ENCODE measurements at places on chromosomes 12 and 14.

GRCh38 chr12:29281371-29282005 is 99.5 kb downstream of the ERGIC2 start:
- no peak for DNase-seq

GRCh38 chr12:86312232-86312631 is 56.0 kb upstream of the MGAT4C start:
- no peak for DNase-seq

- DNase-seq, result no peak
These were observed 113.1 kb upstream of the MYL2 start for GRCh38 chr12:111033281-111034082.

- DNase-seq, result no peak
These were observed 5.6 kb downstream of the LTA4H start for GRCh38 chr12:96029826-96030225.

DNA sequence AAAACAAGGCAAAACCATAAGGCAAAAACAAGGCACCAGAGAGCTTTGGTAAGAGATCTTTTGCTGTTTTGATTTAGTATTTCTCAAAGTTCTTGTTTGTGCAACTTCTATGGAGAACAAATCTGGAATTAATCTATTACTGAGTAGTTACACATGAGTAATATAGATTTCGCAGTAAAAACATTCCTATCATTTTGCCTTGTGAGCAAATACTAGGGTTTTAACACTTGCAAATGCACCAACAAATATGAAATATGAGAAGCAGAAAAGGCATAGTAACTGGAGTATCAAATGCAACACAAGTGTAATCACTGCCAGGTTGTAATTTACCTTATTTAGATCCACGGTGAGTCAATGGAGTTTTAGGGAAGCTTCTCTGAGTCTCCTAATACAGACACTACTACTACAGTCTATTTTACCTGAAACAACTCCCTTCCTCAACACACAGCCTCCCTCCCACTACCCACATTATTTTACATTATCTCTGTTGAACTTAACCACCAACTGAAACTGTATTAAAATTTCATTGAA is 324.1 kb downstream of the FLRT2 start:
- DNase-seq, result no peak

DNA sequence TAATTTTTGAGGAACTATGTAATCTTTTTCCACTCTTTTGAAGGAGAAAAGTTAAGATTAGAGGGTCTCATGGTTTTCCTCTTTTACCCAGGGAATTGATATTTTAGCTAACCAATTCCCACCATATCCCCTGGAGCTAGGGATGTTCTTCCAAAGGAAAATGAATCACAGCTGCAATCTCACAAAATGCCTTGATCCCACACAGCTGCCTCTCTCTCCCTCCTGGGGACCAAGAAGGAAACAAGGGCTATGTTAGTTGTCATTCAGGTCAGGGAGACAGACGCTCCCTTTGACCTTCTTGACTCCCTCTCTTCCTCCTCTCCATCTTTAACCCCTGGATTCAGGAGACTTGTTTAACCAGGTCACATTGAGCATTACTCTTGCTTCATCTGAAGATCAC is 9.5 kb downstream of the DCN start:
- DNase-seq, result no peak

- no peak for DNase-seq
These were observed 7.7 kb downstream of the ANKRD9 start for GRCh38 chr14:102501751-102502315.

- DNase-seq, result no peak
These were observed 41.2 kb downstream of the DGLUCY start for GRCh38 chr14:91154851-91155625.

DNA sequence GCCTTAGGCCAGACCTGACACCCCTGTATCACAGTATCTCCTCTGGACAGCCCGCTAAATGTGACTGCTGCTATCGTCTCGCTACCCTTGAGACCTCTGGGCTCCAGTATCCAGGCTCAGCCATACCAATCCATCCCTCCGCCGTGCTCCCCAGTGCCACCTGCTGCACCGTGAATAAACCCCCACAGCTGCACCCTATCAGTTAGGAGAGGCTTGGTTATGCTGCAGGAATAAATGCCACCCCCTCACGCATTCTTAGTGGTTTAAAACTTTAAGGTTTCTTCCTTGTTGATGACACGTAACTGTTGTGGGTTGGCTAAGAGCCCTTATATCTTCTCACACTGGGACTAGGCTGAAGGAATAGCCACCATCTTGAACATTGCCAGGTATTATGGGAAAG is 12.1 kb downstream of the CCDC63 start:
- no peak for DNase-seq

DNA sequence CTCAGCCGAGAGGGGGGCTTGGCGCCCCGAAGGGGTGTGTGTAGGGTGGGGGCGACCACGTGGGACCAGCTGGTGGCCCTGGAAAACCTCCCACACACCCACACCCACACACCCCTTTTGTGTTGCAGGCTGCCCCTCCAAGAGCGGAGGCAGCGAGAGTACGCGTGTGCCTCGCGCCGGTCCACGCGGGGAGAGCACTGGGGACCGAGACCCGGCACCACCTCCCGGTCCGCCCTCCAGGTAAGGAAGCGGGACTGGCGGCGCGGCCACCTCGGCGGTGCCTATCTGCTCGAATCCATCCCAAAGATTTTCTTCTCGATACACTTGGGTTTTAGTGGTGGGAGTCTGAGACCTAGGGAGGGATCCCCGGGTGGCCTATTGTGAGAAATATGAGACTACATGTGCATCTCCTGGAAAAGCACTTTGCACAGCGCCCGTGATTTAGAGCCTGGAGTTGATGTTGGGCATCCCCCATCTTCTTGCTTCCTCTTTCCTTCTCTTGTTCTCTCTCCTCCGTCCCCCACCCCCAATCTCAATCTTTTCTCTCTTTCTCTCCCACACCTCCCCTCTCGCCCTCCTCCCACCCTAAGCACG is 393 bp downstream of the SYT1 start:
- no peak for DNase-seq

DNA sequence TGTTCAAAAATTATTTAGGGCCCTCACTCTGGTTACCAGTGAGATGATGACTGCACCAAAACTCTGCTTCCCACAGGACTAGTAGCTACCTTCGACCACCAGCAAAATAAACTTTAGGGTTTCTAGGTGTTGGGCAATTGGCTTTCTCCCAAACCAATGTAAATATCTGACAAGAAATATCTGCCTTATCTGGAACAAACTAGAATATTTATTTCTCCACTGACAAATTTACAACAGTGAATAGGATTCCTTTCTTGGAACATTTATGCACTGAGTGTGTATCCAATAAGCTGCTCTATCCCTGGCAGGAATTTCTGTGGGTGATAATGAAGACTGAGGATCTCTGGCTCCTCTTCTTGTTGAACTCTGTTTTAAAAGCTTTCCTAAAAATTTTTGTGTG is 148.6 kb downstream of the SLC6A15 start:
- no peak for DNase-seq

GRCh38 chr14:21494902-21495762 is 16.0 kb downstream of the METTL3 start:
- DNase-seq, result no peak

DNA sequence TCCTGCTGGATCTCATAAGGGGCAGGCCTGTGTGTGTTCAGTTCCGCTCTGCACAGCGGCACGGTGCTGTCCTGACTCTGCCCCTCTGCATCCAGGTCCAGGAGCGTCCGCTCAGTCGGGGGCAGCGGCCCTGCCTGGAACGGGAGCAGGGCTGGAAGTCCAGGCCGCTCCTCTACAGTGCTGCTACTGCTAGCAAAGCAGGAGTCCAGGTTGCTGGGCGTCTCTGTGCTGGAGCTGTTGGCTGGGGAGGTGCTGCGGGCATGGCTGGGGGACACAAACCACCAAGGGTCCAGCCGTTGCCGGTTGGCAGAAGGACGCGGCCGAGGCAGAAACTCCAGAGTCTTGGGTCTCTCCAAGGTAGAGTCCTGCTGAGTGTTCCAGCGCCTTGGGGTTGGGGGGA is 78.9 kb downstream of the MAP3K9 start:
- DNase-seq, result no peak

DNA sequence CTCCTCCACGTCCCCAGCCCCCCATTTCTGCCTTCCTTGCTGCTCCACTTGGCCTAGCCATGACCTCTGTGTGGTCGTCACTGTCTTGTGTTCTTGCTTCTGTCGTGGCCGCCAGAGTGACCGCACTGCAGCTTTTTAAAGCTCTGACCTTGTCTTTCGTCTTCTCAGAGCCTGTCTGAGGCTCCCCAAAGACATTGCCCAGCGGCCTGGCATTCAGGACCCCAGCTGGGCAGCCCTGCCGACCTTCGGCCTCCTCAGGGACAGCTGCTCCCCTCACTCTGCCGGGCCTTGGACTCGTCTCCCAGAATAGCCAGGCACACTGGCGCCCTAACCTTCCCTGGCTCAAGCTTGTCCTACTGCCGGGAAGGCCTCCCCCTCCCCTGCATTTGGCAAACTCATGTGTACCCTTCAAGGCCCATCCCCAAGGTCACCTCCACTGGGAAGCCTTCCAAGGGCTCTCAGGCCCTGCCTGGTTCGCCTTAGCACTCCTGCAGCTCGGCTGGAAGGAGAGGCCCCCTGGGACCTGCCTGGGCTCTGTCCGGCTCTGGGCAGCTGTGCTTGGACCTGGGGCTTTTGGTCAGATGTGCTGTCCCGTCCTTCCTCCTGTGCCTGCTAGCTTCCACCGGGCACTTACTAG is 15.7 kb upstream of the DLK1 start:
- DNase-seq, result no peak

GRCh38 chr14:90388982-90389381 is 7.8 kb upstream of the CALM1 start:
- DNase-seq, result no peak

DNA sequence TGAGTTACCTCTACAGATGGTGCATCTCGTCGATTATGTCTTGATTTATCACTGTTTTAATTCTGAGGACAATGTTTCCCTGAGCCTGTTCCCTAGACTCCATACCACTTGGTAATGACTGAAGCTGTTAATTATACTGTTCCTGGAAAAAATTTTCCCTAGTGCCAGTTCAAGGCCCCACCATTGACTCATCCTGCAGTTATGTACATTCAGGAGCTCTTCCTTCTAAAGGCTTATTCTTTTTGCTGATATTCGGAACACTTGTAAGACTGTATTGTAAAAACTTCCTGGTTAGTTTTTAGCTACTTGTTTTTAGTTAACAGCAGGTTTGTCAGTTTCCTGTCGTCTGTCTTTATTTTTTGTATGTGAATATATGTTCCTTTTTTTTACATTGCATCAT is 30.4 kb upstream of the PPP2R5E start:
- no peak for DNase-seq

- DNase-seq, result no peak
These were observed 76.9 kb downstream of the PPHLN1 start for GRCh38 chr12:42402821-42403411.

DNA sequence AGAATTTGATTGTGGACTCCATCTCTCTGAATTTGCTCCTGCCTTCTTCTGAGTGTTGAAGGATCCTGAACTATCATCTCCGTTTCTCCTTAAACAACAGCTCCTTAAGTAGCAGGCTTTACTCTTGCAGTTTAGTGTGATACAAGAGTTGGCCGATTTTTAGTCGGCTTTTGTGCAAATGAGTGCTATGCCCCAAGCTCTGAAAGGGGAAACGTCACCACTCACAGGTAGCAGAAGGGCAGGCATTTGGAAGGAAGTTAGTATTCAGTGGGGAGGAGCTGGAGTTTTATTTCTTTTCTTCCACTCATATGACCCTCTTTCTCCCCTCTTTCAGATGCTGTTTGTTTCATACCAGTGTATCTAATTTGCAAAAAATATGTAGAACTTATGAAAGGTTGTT is 36.5 kb upstream of the LRRC10 start:
- no peak for DNase-seq

GRCh38 chr14:91649930-91650329 is 82.0 kb downstream of the CATSPERB start:
- DNase-seq, result no peak

Data from T-helper 9 cell (primary cell).